ENCODE measurements at places on chromosomes 2 and 18.

- peak; percentile 82 for DNase-seq
Measured at GRCh38 chr2:20062615-20063545, 11.5 kb upstream of the LAPTM4A start.

DNA sequence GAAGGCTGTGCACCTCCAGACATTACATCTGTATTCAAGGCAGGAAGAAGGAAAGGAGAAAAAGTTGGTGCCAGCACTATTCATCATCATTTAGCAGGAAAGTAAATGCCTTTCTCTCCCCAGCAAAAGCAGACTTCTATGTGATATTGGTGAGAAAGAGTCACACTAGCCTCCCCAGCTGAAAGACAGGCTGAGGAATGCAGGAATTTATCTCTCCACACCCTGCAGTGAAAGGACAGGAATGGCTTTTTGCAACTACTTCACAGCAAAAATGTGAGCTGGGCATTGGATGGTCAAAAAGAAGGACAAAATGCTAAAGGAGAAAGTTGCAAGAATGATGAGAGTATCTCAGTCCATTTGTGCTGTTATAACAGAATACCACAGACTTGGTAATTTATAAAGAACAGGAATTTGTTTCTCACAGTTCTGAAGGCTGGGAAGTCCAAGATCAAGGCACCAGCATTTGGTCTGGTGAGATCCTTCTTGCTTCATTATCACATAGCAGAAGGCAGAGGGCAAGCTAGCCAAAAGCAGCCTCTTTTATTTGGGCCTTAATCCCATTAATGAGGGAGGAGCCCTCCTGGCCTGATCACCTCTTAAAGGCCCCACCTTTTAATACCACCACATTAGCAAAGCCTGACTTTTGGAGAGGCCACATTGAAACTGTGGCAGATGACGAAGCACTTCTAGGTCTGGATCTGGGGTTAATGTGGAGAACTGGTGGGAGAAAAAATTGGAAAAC, 388.1 kb upstream of the SLC14A2 start:
- DNase-seq, result no peak

DNA sequence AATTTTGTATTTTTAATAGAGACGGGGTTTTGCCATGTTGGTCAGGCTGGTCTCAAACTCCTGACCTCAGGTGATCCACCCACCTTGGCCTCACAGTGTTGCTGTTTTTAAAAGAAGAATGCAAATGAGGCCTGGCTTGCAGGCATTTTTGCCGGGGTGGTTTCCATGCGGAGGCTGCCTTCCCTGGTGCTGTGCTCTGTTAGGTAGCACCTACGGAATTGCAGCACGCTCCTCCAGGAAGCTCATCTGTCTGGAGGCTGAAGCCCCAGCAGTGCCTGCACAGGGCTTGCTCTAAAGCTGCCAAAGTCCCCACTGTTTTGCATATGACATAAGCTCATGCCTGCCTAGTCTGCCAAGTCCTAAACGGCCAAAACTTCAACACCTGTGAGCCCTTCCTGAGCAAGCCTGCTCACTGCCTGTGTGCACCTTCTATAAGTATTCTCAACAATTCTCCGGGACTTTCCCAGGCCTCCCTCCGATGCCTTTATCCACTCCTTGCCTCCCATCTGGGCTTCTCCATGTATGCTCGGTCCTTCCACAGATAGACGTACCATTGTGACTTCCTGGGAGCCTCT, 551.3 kb upstream of the RAB6C start:
- DNase-seq, result no peak

GRCh38 chr18:58291131-58291530, 247.1 kb downstream of the NEDD4L start:
- no peak for DNase-seq

DNA sequence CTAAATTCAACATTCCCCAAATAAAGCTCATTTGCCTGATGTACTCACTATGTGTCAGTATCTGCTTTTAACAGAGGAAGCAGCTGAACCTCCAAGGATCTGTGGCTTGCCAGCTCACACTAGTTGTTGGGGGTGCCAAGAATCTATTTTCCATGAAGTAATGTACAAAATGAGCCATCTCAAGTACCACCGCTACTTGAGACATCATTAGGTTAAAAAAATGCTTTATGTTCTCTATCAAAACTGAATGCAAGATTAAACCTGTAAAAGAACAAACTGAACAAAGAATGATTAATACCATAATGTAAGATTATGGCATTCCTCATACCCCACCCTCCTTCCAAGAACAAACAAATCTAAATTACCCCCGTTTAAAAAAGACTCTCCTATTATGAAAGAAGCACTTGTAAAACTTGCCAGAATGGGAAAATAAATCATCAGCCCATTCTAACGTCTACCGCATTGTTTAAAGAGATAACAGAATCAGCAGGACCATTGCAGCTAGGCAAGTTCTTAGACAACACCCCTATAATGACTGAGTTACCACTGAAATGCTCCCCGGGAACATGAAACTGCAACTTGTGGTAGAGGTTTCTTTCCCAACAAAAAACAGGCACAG, 471.6 kb downstream of the DLGAP1 start:
- no peak for DNase-seq

GRCh38 chr2:79982445-79982844, 322.1 kb downstream of the LRRTM1 start:
- DNase-seq, result no peak

GRCh38 chr2:190948671-190949070, 65.3 kb downstream of the STAT1 start:
- DNase-seq, result no peak

DNA sequence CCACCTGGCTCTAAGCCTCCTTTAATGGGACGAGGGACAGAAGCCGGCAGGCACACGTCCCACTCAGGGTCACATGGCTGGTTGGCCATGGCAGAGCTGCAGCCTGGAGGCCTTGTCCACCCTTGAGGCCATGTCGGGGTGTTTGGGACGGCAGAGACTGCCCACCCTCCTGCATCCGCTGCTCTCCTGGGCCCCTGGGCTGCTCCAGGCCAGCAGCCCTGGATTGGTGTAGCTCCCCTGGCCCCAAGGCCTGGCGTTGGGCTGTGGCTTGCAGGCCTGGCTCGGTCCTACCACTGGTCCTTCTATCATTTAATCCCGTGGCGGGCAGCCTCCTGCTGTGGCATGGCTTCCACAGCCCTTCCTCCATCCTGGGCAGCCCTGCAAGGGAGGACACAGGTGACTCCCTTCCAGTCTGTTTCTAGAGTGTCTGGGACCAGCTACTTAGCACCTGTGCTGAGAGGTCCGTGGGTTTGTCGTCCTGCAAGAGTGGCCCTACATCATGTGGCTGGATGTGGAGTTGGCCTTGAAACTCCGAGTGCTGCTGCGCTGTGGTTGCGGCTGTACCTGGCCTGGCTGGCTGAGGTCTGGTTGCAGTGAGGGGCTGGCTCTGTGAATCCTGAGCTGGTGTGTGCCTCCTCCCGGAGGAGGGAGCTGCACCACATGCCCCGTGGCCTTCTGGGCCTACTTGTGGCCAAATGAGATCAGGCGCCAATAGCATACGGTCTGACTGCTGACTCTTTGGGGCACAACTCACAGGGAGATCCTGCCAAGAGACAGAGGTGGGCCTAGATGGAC, 67.3 kb downstream of the SH3RF3 start:
- no peak for DNase-seq

GRCh38 chr2:229340086-229340760, 69.1 kb upstream of the PID1 start:
- DNase-seq, result no peak

DNA sequence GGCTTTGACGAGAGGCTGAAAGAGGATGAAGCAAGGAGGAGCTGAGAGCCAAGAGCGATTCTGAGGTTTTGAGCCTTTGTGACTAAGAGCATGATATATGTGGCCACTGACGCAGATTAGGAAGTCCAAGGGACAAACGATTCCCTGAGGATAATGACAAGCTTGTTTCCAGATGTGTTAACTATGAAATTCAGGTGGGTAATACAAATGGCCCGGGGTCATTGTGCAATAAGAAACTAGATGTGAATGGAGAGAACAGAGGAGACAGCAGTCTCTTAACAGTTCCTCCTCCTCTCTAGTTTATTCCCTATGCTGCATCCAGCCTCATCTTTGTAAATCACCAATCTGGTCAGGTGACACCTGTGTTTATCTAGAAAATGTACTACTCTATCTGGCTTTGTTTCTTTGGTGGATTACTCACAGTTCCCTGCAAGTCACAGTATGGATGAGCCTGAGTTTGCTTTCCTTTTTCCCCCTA, 84.2 kb downstream of the SOCS6 start:
- no peak for DNase-seq

DNA sequence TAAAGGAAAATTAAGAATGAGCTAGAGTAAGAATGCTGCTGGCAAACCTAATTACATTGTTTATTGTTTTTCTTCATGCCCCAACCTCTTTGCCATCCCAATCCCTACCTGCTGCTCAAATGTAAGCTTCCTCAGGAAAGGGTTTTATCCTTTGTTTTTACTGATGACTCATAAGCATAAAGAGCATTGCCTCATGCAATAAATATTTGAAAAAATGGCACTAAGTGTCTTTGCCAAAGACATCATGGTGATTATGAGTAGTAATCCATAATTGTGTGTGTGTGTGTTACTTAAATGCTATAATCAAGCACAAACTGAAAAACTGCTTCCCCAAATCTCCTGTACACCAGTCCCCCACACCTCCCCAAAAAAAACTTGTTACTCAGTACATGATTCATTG, 53.4 kb downstream of the DNER start:
- DNase-seq, result no peak

DNA sequence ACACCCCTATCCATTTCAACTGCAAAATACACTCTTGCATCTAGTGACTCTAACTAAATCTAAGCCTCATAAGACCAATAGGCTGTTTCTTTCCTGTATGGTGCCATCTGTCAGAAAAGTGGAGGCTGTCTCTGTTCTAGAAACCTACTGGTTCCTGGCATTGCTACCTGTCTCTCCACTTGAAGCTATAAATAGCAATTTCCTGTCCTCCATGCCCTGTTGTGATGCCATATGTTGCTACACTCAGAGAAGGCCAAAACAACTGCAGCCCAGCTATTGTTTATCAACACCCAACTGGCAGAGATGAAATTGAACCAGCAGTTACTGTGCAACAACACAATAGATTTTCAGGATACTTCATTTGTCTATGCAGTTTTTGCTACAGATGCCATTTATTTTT, 1355.1 kb upstream of the SLC39A10 start:
- DNase-seq, result no peak

GRCh38 chr2:106956879-106957278, 70.9 kb upstream of the ST6GAL2 start:
- peak; percentile 94 for DNase-seq

All from smooth muscle cell of the brain vasculature (primary cell).